Hematopoietic multipotent progenitor cell treated with erythropoietin and hydrocortisone succinate and interleukin-3 and kit ligand, for 4 days (in vitro differentiated cells): ENCODE measurements at places on chromosomes 12 and 14.
A peak's percentile ranks its signal among the peaks of the same experiment; 100 is the strongest.

- DNase-seq, result no peak
Observed at GRCh38 chr12:65326616-65327015, 48.1 kb downstream of the MSRB3 start.

DNA sequence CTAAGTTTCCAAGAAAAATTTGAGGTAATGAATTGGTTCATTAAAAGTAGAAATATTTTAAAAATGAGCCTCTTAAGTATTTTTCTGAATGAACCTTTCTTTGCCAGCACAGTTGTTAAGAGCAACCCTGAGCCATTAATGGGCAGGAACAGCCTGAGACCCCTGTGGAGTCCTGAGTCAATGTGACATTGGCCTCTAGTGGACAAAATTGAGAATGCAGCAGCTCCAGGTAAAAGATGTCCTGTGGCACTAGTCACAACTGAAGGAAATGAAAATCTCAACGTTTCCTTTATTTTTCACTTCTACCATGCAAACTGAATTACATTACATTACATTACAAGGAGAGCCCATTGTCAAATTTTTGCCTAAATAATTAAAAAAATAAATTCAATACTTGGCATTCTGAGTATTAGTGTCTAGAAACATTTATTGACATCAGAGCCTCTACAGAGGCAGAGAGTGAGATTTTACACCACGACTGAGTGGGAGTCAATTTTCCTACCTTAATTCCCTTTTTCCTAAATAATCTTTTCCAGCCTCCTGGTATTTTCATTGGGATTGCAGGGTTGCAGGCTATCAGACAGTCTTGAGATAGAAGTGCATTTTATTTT, 135.7 kb downstream of the PPM1H start:
- DNase-seq, result peak; percentile 85

DNA sequence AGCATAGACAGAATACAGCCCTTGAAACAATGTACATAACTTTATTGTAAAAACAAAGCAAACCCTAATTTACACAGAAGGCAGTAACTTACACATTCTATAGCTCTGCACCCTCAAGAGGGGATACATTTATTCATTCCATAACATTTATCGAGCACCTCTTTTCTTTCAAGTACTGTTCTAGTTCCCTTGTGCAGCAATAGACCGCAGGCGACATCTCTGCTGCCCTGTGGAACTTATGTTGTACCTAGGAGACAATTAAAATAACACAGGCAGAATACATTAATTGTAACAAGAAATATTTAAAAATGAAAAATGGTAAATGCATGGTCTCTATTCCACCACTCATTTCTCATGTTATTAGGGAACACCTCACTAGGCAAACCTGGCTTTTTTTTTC, 1.4 kb upstream of the ARHGDIB start:
- DNase-seq, result peak; percentile 26

GRCh38 chr14:67729072-67729885, 27.6 kb downstream of the RDH12 start:
- DNase-seq, result no peak

DNA sequence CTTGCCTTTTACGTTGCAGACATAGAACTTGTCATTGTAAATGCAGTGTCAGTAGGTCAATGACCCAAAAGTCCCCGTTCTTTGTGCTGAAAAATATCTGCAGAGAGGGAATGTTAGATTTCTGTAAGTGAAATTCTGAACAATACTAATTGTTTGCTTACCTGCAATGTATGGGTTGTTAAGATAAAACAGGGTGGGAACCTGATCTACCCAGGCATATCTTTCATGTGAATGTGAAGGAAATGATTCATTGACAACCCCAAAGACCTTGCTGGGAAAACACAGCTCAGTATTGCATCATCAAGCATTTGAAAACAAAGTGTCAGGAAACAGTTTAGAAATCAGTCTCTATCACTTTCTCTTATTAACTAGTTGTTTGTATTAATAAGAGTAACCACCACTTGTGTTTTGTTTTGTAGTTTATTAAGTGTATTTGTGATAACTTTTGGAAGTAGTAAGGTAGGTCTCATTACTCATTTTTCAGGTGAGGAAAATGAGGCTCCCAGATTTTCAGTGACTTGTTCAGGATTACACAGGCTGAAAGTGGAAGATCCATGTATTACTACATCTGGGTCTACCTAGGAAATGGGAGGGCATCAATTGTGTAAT, 57.9 kb upstream of the SLC38A2 start:
- peak; percentile 61 for DNase-seq

DNA sequence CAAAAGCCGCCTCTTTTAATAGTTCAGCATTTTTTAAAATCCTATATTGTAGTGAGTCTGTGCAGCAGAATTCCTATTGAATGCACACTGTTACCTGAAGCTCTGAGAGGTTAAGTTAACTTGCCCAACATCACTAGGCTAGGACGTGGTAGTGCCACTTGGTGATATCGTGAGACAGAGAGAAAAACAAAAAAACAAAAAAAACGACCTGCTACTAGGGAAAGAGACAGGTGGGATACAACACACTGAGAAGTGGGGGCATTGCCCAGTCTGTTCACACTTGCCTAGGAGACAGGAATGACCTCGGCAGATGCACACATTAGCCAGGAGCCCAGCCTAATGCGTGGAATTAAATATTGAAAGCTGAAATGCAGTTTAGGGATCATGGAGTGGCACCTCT, 129.7 kb upstream of the CCND2 start:
- DNase-seq, result peak; percentile 54

- peak; percentile 63 for DNase-seq
Observed at GRCh38 chr12:67068761-67069450, 200.3 kb upstream of the CAND1 start.

DNA sequence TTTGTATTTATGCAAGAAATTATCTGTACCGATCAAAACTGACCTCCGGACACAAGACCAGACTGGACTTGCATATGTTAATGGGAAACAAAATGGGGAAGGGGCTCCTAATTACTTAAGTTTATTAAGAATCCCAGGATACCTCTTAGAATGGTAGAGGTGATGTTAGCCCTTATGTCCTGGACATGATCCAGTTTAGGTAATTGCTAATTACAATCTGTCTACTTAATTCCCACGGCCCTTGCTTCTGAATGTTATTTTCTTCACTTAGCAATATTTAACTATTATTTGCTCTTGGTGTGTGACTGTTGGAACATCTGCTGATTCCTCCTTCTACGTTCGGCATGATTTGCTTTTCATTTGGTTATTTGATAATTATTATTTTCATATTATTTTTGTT, 644.0 kb downstream of the DIO2 start:
- DNase-seq, result no peak

DNA sequence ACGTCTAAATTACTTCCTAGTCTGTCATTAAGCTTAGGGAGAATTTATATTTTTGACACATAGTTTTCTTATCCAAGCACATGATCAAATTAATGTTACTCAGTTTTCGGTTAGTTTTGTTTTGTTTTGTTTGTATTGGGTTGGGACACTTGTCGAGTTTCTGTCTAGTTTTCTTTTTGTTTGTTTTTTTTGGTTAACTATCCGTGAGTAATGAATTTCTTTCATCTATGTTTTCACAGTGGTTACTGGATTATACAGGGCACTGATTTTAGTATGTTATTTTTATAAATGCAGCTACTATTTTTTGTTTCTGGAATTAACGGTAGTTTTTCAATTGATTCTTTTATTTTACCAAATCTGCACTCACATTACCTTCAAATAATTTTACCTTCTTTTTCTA, 2.7 kb downstream of the KLRF1 start:
- no peak for DNase-seq

DNA sequence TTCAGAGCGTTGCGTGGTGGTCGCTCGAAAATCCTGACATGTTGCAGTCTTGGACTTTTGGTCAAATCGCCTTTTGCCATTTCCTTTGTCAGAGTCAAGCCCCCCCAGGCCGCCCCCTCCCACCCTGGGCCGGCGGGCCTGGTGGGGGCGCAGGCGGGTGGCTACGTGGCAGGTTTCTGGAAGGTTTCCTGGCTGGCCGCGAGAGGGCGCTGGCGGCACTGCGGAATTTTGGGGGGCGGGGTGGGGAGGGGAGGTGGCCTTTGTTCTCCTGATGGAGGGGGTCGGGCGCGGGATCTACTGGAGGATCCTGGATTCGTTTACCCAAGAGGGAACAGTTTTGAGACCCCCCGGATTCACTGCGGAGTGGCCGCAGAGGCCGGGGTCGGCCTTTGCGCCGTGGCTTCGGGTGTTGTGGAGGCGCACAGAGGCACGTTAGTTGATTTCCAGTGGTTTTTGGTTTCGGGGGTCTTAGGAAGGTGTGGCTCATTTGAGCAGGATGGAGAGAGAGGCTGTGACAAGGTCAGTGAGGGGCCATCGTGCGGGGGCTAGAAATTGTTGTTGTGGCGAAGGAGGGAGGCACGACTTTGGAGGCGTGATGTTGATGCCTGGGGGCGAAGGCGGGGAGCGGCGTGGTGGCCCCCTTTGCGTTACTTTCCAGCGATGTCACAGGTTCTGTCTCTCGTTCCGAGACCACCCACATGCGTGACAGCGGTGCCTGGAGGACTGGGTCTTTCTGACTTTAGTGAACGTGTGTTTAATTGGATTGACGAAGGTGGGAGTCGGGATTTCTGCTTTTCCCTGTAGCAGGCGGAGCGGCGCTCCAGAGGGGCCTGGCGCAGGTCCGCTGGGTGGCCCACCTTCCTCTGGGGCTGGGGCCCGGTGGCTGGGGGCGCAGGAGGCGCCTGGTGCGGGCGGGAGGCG, 1.4 kb downstream of the MEG3 start:
- no peak for DNase-seq

GRCh38 chr12:124679533-124680371, 112.3 kb upstream of the NCOR2 start:
- peak; percentile 62 for DNase-seq

GRCh38 chr12:12646483-12647072, 34.9 kb downstream of the CREBL2 start:
- no peak for DNase-seq

DNA sequence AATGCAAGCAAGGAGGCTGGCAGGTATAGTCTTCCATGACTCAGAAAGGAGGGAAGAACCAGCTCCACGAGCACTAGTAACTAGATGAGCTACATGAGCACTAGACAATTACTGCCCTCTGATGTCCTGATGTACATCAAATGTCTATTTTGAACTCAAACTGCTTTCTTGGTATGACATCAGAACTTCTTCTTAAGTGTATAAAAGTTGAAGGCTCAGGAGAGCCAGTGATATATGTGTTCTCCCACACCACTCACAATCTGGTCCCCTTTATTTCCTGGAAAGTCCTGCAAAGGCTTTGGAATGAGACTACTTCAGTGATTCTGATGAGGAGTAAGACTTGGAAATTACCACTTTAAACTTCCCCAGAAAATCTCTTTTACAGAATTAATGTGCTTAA, 18.5 kb upstream of the DHRS7 start:
- peak; percentile 33 for DNase-seq

- DNase-seq, result peak; percentile 84
Observed at GRCh38 chr14:64636208-64636979, 67.8 kb upstream of the PLEKHG3 start.

DNA sequence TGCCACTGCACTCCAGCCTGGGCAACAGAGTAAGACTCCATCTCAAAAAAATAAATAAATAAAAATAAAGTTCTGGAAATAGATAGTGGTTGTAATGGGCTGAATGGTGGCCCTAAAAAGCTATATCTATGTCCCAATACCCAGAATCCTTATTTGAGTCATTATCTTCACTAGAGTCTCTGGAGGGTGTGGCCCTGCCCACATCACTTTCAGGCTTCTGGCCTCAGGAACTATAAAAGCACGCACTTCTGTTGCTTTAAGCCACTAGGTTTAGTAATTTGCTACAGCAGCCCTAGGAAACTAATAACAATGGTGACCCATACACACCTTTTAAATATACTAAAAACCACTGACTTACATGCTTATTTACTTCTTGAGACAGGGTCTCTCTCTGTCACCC, 49.9 kb downstream of the MAP3K9 start:
- DNase-seq, result peak; percentile 11

DNA sequence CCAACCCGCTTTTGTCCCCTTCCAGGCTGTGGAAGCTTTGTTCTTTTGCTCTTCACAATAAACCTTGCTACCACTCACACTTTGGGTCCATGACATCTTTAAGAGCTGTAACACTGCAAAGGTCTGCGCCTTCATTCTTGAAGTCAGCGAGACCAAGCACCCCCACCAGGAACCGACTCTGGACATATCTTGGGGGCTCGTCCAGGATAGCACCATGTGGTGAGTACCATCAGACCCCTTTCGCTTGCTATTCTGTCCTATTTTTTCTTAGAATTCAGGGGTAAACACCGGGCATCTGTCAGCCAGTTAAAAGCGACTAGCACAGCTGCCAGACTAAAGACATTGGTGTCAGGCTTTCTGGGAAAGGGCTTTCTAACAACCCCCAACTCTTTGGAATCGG, 137.6 kb upstream of the PPFIA2 start:
- peak; percentile 3 for DNase-seq

DNA sequence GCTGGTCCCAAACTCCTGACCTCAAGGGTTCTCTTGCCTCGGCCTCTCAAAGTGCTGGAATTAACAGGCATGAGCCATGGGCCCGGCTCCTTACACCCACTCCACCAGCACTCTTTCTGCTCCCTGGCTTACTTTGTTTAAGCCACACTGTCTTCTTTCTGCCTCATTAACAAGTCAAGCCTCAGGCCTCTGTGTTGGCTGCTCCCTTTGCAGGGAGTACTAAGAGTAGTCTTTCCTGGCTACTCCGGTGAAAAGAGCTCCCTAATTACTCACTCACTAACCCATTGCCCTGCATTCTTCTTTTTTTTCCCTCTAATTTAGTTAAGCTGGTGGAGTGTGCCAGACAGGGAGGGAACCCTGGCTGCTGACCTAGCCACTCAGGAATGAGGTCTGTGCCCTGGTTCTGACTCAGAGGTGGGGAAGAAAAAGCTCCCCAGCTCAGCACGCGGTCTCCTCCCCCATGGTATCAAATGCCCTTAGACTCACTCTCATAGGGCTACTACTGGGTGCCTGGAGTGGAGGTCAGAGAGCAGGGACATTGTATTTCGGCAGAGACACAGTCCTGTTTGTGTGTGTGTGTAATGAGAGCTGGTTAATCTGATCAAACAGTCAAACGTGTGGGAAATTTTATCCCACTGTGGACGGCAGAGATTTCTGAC, 19.8 kb downstream of the GALNT6 start:
- DNase-seq, result no peak

- no peak for DNase-seq
Observed at GRCh38 chr12:52788192-52788875, 7.6 kb downstream of the KRT3 start.

GRCh38 chr12:11543457-11544158, 105.9 kb upstream of the ETV6 start:
- no peak for DNase-seq

GRCh38 chr12:72288911-72289310, 16.7 kb downstream of the TRHDE start:
- DNase-seq, result no peak

GRCh38 chr12:51083126-51083833, at the start of gene CSRNP2:
TSS of gene CSRNP2 (minus strand) at chr12:51083596. CDS start at chr12:51076561, 7,035 bp downstream.
- DNase-seq, result peak; percentile 98
